Stimulated activated CD8-positive, alpha-beta memory T cell treated with anti-CD3 and anti-CD28 coated beads, Interleukin-2, amount 100 ng/mL, for 1 hour (primary cell): ENCODE measurements at places on chromosomes 12 and 14.

GRCh38 chr14:32534145-32534544, 205.0 kb downstream of the AKAP6 start:
- no peak for DNase-seq

- DNase-seq: no peak
These were observed 4.6 kb downstream of the NCOR2 start for GRCh38 chr12:124562796-124563181.

- DNase-seq: no peak
These were observed 1.9 kb downstream of the TTLL5 start for GRCh38 chr14:75662966-75663365.

GRCh38 chr14:64266239-64266638, 27.9 kb downstream of the ESR2 start:
- no peak for DNase-seq

DNA sequence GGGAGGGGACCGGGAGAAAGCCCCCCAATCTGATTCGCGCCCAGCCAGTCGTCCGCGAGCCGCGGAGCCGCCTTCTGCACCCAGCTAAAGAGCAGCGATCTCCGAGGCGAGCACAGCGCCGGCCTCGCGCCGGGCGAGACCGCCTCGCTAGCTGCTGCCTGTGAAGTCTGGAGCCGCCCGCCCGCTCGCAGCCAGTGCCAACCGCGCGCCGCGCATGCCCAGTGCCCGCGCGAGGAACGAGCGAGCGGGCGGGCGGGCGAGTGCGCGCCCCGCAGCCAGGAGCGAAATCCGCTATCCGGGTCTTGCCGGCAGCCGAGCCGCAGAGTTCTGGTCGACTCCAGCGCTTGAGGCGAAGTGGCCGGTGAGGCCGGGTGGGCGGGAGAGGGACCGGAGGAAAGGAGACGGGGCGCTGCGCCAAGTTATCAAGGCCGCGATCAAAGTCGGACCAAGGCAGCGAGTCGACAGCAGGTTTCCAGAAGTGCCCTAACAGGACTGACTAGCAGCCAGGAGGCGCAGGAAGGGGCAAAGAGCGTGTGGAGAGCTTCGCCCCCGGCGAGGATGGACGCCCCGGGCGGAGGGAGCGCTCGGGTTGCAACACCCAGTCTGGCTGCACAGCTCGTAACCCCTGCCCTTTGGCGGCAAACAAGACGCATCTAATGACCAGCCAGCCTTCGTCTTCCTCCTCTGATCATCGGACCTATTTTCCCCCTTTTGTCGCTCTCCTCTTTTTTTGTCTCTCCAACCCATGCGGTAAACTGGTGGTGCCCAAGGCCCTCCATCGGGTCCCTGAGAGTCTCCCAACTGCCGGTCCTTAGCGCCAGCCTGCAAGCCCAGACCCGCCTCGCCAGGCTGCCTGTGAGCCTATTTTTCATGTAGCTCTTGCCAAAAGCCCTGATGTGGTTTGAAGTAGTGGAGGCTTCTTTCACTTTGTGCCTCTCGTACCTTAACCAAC, at the start of gene EPS8:
TSS of gene EPS8 (minus strand) at position 169 of the 952 bp plus-strand sequence. CDS start 106,437 bp downstream, outside the sequence.
- peak; percentile 72 for DNase-seq

- DNase-seq: no peak
These were observed 15.7 kb downstream of the NR1H4 start for GRCh38 chr12:100489251-100489820.

- DNase-seq: no peak
These were observed 359.3 kb downstream of the TMTC2 start for GRCh38 chr12:83046019-83046418.

DNA sequence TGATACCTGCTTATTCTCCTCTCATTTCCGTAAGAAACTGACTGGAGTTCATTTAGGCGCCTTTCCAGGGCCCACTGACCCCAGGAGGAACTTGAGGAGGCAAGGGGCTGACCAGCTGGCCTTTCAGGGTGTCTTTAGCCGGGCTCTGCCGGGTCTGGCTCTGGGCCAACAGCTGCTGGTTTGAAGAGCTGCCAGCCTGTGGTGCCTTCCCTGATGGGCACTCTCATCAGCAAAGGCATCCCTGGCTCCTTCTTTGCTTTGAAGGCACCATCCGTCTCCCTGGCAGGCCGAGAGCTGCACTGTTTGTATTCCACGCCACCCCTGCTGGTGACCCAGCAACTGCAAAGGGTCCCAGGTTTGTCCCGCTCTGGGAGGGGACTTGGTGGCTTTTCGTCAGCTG, 42.0 kb downstream of the IQSEC3 start:
- no peak for DNase-seq

GRCh38 chr12:39920647-39921046, 185.2 kb downstream of the SLC2A13 start:
- no peak for DNase-seq

GRCh38 chr14:86646696-86647690, 1117.0 kb downstream of the FLRT2 start:
- DNase-seq: no peak

- DNase-seq: no peak
These were observed 201.2 kb downstream of the ANO4 start for GRCh38 chr12:100995771-100996170.

GRCh38 chr14:45916340-45916953, 663.4 kb upstream of the MIS18BP1 start:
- no peak for DNase-seq

DNA sequence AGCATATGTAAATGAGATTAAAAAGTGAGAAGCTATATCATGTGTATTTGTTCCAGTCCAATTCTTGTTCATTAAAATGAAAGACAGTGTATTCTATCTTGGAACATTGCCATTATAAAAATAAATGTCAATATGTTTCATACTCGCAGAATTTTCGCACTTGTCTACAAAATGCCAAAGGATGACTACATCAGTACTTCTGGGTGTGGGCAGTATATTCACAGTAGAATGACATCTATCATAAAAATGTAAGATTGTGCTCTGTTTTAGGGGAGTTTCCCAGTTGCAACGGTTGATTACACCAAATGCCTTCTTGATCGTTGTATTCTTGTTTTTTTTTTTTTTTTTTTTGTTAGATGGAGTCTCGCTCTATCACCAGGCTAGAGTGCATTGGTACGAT, 292.3 kb upstream of the E2F7 start:
- no peak for DNase-seq
